Foreskin keratinocyte (primary cell): ENCODE measurements at places on chromosomes 4 and X.

DNA sequence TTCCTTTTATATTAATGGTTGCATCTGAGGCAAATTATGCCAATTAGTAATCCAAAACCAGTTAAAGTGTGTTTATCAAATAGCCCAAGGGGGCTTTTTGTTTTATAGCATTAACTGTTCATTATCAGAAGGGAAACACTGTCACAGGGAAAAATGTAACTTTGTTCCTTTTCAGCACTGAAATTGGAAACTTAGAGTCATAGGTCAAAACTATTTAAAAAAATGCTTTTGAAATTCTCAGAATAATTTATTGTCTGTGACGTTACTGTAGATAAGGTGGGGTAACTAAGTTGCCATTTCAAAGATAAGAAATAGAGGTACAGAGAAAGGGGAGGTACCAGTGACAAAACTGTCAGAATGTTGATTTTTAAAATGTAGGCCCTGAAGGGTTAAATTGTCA, 129.3 kb downstream of the AKAP4 start:
- no peak for DNase-seq

DNA sequence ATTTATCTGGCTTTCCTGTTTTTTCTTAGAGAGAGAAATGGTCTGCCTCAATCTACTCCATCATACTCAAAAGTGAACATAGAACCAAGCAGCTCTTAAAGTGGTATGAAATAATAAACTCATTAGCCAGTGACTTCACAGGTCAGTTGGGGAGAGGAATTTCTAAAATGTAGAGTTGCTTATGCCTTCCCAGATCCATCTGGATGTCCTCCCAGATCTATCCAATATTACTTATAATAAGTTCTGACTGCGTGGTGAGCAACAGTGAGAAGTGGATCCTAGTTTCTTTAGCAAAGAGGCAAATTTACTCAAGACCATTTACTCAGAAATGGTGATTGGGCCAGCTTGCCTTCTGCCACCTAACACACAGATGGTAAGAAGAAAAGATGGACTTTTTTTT, 748.0 kb downstream of the PCDH18 start:
- DNase-seq = no peak

GRCh38 chr4:25632135-25632534, 23.5 kb upstream of the SLC34A2 start:
- no peak for DNase-seq

GRCh38 chrX:124530803-124531202, 184.4 kb downstream of the SH2D1A start:
- no peak for DNase-seq

DNA sequence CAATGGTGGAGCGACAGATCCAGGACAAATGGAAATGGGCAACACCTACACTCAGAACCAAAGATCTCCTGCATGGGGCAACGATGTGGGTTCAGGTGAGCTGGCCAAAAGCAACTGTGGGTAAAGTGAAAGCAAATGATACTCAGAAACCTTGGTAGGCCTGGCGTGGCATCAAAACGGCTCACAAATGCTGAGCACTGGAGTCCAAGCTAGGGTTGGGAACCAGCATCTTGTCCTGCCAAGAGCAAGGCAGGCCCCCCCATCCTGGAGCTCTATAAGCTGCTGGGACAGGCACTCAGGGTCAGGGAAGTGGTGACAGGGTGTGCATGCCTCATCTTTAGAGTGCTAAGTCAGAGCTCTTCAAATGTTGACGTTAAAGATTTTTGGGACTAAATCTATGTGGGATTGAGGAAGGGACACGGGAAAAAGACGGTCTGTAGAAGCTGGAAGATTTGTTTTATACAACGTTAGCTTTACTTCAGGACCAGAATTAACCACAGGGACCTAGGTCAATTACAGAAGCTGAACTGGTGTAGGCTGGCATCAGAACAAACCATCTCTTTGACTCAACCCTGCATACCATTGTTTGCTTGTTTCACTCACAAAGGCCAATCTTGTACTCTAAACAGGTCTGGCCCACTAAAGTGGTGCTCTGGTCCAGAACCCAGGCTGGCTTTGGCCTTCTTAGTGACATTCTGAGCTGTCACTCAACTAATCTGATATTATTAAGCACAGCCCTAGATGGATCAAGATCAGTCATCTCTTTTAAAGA, 10.7 kb downstream of the ATP8A1 start:
- DNase-seq = no peak

- DNase-seq = no peak
These were observed 119.1 kb downstream of the RTL9 start for GRCh38 chrX:110477593-110478228.

DNA sequence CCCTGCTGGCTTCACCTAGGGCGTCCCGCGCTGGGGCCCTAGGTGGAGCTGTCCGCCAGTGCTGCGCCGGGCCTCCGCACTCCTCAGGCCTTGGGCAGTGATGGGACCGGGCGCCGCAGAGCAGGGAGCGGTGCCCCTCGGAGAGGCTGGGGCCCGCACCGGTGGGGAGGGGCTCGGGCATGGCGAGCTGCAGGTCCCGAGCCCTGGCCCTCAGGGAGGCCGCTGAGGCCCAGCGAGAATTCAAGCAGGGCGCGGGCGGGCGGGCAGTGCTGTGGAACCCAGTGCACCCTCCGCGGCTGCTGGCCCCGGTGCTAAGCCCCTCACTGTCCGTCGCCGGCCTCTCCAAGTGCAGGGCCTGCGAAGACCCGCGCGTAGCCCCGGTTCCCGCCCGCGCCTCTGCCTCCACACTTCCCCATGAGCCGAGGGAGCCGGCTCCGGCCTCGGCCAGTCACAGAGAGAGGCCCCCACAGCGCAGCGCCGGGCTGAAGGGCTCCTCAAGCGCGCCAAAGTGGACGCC, 565.1 kb upstream of the NDST4 start:
- DNase-seq = no peak

GRCh38 chr4:508675-509638, 9.9 kb downstream of the PIGG start:
- DNase-seq = no peak

- DNase-seq = peak; percentile 34
These were observed 240.1 kb upstream of the CTSO start for GRCh38 chr4:156193800-156194199.

- no peak for DNase-seq
These were observed 74.2 kb upstream of the CT45A1 start for GRCh38 chrX:135639066-135639780.

- no peak for DNase-seq
These were observed 40.4 kb upstream of the AFAP1 start for GRCh38 chr4:7980036-7980435.

DNA sequence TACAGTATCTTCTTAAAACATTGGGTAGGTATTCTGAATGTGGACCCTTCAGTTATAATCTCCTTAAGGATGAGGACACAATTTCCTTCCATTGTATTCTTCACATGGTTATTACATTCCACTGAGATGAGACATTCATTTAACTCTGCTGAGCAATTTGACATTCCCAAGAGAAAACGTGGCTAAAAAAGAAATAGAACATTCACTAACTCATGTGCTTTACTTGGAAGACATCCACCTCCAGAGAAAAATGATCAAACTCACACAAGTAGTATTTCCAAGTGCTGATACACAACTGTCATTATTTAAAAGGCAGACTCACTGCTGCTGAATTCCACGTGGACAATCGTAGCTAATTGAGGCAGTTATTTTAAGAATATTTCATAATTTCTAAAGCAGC, 227.9 kb upstream of the ANKRD50 start:
- DNase-seq = peak; percentile 94

DNA sequence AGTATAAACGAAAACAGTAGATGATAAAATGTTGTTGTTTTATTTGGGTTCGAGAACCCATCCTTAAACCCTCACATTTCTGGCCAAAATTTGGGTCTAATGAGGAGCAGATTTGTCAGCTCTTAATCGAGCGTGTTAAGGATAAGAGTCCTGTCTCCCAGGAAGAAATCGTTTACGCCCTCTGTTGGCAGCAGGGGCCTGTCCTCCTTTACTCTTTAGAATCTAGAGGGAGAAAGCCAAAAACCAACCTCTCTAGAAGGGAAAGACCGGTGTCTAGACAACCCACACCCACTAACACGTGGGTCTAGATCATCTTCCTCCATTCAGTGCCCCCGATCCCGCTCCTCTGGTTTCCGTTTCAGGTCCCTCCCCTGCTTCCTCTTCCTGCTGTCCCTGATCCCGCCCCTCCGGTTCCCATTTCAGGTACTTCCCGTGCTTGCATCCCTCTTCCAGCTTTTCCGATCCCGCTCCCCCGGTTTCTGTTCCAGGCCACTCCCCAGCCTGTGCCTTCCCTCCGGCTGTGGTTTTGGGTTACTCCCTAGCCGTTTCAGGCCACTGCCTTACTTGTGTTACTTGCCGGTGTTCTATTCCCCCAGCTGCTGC, 339.1 kb downstream of the PAPSS1 start:
- DNase-seq = no peak

- no peak for DNase-seq
These were observed 32.4 kb downstream of the PRMT9 start for GRCh38 chr4:147651563-147651962.

GRCh38 chrX:37677765-37678164, 7.8 kb upstream of the XK start:
- DNase-seq = no peak

- no peak for DNase-seq
These were observed 668 bp upstream of the PTCHD1 start for GRCh38 chrX:23333842-23334520.

- DNase-seq = no peak
These were observed 219.2 kb upstream of the FAT1 start for GRCh38 chr4:186942758-186943377.

DNA sequence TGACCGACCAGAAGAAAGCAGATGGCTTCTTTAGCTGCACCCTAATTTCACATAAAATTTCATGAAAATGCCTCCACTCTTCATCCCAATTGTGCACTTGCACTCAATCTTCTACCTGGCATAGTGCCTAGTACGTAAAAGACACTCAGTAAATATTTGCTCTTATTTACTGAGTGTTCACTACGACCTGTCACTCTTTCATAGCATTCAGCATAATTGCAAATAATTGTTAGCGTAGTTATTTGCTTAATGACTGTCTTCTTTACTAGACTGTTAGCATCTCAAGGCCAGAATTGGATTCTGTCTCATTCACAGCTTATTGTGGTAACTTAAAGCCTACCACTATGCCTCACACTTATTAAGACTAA, 130.2 kb downstream of the ENOX2 start:
- no peak for DNase-seq

GRCh38 chr4:147312376-147313046, 168.4 kb upstream of the EDNRA start:
- DNase-seq = no peak

- DNase-seq = no peak
These were observed 286.9 kb upstream of the EMCN start for GRCh38 chr4:100804576-100805360.

GRCh38 chr4:40185830-40186664, 10.8 kb upstream of the RHOH start:
- DNase-seq = no peak

DNA sequence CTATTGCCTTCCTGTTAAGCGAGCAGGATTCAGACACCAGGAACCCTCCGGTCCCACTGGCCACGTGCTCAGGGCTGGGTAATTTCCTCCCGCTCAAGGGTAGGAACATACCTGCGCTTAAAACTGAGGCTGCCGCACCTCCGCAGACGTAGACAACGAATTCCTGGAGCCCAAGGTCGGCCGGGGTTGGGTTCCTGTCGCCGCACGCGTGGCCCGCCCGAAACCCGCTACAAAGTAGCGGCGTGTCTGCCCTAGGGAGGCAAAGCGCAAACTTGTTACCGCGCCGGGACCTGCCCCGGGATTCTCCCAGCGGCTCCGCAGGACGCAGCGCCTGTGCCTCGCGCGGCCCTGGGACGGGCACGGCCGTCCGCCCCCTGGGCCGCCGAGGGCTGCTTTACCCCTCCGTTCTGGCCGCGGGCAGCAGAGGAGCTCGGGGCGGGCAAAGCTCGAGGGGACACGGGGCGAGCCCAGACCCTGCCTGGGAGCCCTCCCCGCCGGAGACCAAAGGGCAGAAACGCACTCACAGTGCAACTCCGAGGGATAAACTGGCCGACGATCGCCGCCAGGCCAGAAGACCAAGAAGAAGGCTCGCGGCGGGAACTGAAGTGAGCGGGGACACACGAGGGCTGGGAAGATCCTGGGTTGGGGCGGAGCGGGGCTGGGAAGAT, at the start of gene ERVMER34-1:
ERVMER34-1 (minus strand) TSS at position 607 of the 668 bp plus-strand sequence. CDS start 5,905 bp downstream, outside the sequence.
- DNase-seq = peak; percentile 52

GRCh38 chrX:122943918-122944317, 240.2 kb upstream of the GRIA3 start:
- DNase-seq = peak; percentile 9

DNA sequence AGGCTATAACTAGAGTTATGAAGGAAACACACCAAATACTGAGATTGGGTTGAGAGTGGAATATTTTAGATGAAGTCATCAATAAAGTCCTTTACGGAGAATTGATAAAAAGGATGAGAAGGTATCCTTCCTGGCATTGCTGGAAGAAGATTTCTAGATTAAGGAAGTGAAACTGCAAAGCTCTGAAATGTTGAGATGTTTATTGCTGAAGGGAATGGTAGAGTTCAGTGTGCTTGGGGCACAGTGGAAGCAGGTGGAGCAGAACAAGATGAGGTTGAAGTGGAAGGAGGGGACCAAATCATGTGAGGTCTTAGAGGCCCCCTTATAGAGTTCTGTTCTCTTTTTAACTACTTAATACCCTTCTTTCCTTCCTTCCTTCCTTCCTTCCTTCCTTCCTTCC, 848.5 kb downstream of the RAB28 start:
- no peak for DNase-seq

DNA sequence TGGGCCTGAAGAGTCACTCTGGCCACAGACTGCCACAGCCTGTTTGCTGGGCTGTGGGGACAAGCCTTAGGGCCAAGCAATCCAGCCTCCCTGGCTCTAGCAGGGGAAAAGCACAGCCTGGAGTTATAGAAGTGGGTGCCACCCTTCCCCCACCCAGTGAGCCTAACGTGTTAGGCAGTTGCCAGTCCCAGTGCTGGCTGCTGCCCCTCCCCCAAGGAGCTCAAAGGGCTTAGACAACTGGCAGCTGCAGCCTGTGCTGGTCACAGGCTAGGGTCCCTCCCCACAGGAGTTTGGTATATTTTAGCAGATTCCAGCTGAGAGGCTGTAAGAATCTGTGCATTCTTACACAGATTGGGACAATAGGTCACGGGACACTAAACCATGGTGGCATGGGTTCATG, 370.3 kb upstream of the FGF16 start:
- no peak for DNase-seq
